Myocyte (in vitro differentiated cells): ENCODE measurements at places on chromosomes 7 and 10. TPM values are rescaled to one million over a fixed set of nuclear protein-coding genes. Genes with fewer than 3 reads are reported as not detected.

The OSBPL3 gene
- 48.8 and 63.2 TPM in 2 replicates for total RNA-seq

The GRM8 gene
- 0.72 and 0.99 TPM in 2 replicates for total RNA-seq

The HTR5A gene
- not detected in 2 replicates for total RNA-seq

The ASB15 gene
- total RNA-seq = 0.37 TPM in 1 of 2 replicates, not detected in the other

The GPR15LG gene
- not detected in 2 replicates for total RNA-seq

The PAX4 gene
- not detected in 2 replicates for total RNA-seq

The GOLGA7B gene
- 0.29 and 0.42 TPM in 2 replicates for total RNA-seq

The NYAP1 gene
- total RNA-seq = 0.05 TPM in 1 of 2 replicates, not detected in the other

The RAMP3 gene
- total RNA-seq = not detected in 2 replicates

The ASAH2B gene
- 5.1 and 5.4 TPM in 2 replicates for total RNA-seq

The SFMBT2 gene
- total RNA-seq = 0.05 and 0.08 TPM in 2 replicates

DNA sequence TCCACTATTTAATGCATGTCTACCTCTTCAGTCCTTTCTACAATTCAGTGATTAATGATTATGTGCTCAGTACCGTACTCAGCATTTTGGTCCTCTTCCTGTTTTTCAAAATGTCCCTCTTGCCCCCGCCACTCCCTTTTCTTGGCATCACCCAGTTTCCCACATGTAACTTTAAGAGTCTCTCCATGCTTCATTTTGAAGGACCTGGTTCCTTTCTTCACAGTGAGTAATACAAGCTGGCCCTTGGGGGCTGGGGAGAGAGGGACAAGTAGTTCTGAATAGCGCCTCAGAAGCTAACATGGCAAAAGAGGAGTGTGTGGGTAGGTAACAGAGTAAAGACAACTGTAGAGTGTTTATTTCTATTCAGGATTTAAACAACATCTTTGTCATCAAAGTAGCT is 34.6 kb upstream of the SLIT1 start:
- DNase-seq = no peak

DNA sequence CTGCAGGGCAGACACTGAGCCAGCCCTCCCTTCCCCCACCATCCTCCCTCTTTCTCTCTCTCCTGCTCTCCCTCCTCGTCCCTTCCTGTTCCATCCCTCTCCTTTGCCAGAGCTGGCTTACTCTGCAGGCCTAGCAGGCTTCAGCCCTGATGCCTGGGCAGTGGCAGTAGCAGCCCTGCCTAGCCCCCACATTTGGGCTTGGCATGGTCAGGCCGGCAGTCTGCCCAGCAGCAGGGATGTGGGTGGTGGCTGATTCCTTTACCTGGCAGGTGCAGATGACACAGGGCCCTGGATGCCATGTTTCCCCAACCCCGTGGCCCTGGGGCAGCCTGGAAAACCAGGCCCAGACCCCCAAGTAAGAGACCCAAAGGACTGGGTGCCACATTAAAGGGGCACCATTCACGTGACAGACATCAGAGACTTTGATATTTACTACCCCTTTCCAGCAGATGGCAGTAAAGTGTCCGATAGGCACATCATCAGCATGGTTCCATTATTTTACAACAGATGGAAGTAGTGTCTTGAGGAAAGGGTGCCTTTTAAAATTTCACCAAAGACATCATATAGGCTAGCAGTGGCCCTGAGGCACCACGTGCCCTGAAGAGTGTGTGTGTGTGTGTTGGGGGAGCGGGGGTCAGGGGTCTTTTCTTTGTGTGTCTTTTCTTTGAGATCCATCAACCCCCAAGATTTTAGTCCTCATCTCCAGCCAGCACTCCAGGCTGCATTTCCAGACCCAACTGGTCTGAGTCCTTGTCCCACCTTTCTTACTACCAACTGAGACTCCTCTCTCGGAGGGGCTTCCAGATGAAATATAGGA is 5.9 kb downstream of the KCP start:
- DNase-seq = peak; percentile 75

DNA sequence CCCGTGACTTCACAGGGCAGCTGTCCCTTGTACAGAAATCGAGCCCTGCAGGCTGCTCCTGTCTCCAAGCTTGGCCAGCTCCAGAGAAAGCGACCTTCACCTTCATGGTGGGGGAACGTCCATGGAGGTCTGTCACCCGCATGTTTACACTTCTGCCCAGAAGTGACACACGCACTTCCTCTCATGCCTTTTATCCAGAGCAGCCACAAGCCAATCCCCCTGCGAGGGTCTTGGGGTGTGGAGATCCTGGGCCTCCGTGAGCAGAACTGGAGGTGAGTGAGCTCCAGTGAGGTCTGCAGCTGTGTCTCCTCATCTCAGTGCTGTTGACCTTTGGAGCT is 139.0 kb upstream of the TNS3 start:
- no peak for DNase-seq

- DNase-seq = no peak
Measured at GRCh38 chr7:8353991-8354390, 79.4 kb upstream of the NXPH1 start.

- DNase-seq = no peak
Measured at GRCh38 chr10:84196083-84196482, 1.7 kb downstream of the CDHR1 start.

DNA sequence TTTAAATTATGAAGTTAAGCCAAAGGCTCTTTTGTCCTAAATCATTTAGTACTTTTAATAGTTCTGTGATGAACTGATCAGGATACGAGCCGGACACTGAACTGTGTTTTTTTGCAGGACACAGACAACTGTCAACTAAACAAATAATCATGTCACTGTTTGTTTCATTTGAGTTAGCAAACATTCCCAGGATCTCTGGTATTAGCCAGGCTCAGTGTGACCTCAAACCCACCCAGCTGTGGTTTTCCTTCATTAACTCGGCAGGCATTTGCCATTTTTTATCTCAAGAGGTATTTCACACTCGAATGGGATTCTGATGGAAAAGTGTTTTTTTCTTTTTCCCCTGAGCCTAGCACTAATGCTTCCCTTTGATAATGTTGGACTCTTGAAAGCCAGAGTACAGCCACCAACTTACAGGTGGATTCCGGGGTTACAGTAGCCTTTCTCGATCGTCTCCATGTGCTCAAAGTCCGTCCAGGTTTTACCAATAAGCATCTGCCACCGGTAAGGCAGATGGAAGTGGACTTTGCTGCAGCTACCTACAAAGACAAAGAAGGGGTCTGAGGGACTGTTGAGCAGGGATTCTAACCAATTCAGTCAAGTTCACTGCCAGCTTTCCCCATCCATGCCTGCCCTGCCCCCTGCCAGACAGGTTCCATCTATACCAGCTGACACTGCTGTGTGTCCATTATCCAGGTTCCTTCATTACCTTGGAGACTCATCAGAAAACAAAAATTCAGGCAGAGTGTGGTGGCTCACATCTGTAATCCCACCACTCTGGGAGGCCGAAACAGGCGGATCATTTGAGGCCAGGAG is 33.4 kb downstream of the ZC3HAV1 start:
- DNase-seq = peak; percentile 24

DNA sequence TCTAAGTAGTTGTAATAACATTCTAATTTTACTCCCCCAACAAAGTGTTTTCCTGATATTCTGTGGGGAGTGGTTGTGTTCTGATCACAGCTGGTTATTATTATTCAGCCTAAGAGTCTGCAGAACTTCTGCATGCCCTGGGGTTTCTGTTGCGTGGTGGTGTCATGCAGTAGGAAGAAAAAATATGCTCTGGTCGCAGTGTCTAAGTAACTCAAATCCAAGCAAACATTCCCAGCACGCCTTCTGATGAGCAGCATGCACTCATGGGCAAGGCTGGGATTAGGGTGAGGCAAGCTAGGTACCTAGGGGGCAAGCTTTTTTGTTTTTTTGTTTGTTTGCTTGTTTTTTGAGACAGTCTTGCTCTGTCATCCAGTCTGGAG is 112.8 kb upstream of the KMT2E start:
- DNase-seq = no peak

- no peak for DNase-seq
Measured at GRCh38 chr7:159191236-159191635, 46.6 kb upstream of the VIPR2 start.

DNA sequence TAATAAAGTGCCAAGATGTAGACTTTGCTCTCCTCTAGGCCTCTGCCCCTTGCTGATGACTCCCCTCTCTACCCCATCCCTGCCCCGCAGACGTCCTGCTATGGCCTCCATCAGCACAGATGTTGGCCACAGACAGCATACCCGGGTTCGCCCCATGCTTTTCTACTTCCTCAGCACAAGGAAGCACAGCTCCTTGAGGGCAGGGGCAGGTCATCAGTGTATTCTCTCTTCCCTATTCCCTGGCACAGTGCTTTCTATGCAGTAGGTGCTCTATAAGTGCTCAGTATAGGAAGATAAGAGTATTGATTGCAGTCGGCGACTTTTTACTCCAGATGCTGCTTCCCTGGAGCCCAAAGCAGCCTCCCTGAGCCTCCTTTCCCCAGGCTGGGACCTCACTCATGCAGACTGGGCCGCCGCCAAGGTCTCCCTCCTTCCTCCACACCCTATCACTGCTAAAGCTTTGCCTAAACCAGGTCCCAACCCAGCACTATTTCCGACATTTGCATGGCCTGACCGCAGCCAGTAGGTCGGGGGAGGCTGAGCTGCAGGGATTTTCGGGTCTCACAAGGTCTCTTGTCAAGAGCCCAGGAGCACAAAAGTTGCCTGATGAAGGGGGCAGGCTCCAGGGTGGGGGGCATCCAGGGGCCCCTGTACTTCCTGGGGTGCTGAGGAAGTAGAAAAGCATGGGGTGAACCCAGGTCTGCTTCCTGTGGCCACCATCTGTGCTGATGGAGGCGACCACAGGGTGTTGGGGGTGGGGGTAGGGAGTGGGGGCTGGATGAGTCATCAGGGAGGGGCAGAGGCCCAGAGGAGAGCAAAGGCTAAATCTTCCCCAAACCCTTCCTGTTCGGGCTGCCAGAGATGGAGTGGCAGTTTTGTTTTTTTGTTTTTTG is 8.0 kb downstream of the CALHM3 start:
- no peak for DNase-seq

DNA sequence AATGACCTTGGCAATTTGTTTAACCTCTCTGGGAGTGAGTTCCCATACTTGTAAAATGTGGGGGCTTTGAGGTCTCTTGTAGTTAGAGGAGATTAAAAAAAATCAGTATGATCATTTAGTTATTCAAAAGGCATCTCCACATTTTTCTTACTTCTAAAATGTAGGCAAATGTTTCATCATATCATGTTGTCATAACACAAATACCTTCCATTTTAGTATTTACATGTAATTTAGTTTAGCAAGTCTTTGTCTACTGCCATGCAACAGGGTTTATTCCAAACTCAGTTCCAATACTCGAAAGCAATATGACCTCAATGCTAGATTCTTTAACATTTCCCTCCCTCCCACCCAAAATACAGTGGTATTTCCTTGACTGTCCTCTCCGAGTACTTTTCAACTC is 262.8 kb upstream of the IMMP2L start:
- DNase-seq = no peak

- no peak for DNase-seq
Measured at GRCh38 chr10:310976-311639, 175.9 kb downstream of the ZMYND11 start.

- no peak for DNase-seq
Measured at GRCh38 chr10:124636271-124636995, 107.7 kb downstream of the FAM53B start.

GRCh38 chr7:100694098-100694745 is at the start of gene GIGYF1:
GIGYF1 (minus strand) TSS chr7:100694250; CDS start chr7:100688238, 6,012 bp downstream.
- DNase-seq = peak; percentile 76

- DNase-seq = peak; percentile 30
Measured at GRCh38 chr10:104445359-104445758, 91.7 kb downstream of the CFAP58 start.

GRCh38 chr7:148014001-148014400 is 576.6 kb upstream of the C7orf33 start:
- DNase-seq = no peak

- DNase-seq = peak; percentile 99
Measured at GRCh38 chr7:41955893-41956675, 253.2 kb upstream of the INHBA start.

DNA sequence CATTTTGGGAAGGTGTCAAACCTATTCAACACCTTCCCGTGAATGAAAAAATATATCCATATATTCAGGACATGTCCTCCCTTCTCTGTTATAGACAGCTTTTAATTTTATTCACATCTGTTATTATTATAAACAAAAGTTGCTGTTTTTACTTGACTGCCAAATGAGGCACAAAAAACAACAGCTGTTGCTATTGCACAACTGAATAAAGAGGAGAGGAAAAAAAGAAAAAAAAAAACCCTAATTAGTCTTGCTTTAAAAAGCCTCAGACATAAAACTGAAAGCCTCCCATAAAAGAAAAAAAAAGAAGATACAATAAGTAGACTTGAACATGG is 153.4 kb downstream of the BMPER start:
- peak; percentile 64 for DNase-seq

- no peak for DNase-seq
Measured at GRCh38 chr10:81963606-81964005, 88.6 kb downstream of the NRG3 start.

GRCh38 chr7:163971-164881 is 28.1 kb upstream of the FAM20C start:
- DNase-seq = no peak

DNA sequence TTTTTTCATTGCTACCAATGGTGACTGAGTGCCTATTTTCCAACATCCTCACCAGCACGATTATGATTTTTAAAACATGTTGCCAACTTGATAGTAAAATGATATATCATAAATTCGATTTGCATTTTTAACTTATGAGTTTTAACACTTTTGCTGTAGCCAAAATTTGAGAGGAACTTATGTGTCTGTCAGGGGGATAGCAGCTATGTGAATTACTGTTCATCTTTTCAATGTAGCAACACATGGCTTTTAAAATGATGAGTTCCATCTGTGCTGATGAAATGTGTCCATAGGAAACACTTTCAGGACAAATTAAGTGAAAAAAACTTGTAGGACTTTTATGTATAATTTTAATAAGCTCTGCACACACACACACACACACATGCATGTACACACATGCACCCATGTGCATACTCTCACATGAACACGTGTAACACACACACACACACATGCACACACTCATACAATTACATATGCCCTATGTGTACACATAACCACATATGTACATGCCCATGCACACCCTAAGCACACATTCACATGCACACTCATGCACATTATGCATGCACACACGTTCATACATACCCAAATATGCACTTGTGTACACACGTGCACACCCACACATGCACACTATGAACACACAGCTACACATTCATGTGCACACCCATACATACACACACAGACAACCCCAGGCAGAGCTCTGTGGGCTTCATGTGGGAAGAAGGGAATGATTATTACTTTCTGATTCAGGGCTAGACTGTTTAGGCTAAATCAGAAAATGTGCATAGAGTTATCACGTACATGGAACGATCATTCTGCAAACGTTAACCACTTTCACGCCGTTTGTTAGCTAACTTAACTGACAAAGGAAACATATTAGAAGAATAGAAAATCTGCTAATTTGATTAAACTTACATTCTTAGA is 68.9 kb downstream of the C10orf143 start:
- DNase-seq = no peak
